IMR-90 (cell line): ENCODE measurements at places on chromosomes 11 and 22.

- no peak for DNase-seq
These were observed 5.3 kb downstream of the PNPLA3 start for GRCh38 chr22:43928908-43929307.

DNA sequence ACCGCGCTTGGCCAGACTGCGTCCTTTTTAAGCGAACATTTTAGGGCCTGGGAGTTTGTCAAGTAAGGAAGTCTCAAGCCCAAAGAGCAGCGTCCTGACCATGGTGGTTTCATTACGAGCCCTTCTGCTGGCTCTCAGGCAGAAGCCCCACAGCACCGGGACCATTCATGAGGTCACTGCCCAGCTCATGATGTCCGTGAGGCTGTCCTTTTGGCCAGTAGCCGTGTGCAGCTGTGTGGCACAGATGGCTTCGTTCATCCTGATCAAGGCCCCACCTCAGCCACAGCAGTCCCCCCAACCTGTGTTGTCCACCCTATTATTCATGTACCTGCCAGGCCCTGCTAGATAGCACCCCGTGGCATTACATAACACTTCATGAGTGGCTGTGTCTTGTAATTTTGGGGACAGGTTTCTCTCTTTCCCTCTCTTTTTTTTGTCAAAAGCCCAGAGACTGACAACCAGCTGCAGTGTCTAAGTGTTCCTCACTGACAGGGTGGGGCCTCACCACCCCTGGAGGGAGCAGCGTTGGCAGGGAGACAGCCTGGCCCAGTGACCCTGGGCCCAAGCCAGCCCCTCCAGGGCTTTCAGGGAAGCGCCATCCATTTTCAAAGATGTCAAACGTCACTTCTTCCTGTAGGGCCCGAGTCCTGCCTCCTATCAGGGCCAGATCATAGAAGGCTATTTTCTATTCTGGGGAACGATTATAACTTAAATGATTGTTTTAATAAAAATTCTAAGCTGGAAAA lies 21.8 kb upstream of the CABP7 start:
- DNase-seq = no peak

GRCh38 chr11:118180300-118180703 lies 3.9 kb upstream of the SCN2B start:
- DNase-seq = no peak

DNA sequence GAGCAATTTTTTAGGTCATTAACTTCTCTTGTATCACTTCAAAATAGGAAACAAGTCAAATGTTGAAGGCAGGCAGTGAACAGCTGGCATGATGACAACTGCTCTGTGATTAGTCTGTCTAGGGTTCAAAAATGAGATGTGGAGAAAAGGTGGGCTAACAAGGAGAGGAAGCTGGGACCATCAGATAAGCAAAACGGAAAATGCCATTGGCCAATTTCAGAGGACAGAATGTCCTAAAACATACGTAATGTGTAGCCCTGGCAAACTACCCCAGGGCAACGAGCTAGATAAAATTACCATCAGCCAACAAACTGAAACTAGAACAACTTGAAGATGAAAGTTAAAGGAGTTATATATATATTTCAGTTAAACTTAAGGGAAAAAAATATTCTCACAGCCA lies 93.2 kb downstream of the RELT start:
- DNase-seq = no peak

DNA sequence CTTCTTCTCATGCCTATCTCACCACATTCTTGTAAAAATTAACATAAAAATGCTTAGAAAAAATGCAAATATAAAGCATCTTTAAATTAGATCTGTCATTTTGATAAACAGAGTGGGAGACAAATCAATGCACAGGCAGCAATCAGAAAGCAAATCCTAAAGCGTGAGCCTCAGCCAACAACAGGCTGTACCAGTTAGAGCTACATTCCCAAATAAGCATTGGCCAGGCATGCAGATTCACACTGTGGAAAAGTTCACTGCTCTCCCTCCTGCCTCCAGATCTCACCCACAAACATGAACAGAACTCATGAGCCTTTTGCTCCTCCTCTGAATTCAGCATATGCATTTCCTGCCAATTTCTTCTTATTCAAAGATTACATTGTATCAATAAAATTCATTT lies 115.2 kb upstream of the FAT3 start:
- DNase-seq = no peak

DNA sequence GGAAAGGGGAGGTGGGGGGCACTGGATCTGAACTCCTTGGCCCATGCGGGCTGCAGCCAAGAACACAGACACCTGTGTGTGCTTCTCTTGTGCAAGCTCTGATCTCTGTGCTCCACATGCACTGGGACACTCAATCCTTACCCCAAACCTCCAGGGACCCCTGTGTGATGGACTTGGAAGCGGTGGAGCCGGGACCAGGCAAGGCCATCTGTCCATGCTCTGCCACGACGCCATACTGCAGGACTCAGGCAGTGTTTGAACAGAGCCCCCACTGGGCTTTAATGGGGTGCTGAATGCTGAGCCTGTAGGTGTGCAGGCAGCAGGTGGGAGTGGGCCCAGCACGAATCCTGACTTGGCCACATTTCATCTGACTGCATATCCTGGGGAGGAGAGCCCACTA lies 23.4 kb downstream of the PPM1F start:
- no peak for DNase-seq
